ENCODE measurements at places on chromosomes 3 and 15.
A peak's percentile ranks its signal among the peaks of the same experiment; 100 is the strongest.

- DNase-seq: no peak
These were observed 127.8 kb downstream of the STAG1 start for GRCh38 chr3:136624371-136624770.

DNA sequence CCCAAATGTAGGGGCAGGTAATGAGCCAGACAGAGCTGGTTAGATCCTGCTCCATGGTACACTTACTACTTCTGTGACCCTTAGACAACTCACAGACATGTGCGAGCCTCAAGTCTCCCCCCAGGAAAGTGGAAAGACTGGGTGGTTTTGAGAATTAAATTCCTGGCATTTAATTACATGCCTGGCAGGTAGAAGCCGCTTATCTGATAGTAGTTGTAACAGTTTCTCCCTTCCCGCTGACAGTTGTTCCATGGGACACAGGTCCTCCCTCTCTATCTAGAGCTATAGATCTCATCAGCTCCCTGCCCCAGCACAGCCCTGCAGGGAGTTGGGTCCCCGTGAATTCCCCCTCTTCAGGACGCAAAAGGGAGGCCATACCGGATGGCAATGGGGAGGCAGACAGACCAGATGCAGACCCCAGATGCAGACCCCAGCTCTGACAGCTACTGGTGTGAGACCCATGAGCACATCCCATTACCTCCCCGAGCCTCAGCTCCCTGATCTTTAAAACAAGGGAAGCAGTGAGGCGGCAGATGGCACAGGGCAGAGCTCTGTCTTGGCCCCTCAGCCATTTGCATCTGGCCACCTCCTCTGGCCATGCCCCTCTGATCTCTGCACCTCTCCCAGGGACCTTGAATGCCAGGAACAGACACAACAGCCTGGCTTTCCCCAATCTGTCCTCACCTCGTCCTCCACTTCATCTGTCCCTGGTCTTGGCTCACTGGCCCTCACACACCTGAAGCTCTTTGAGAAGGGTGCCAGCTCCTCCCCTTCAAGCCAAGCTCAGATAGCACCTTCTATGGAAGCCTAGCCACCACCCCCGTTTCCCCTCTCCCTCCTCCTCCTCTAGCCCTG, 34.1 kb upstream of the NR2C2 start:
- no peak for DNase-seq

- DNase-seq: peak; percentile 97
These were observed 24.0 kb upstream of the TLE3 start for GRCh38 chr15:70121624-70122302.

GRCh38 chr3:5011555-5012256, 32.5 kb downstream of the BHLHE40 start:
- DNase-seq: no peak

- no peak for DNase-seq
These were observed 157.9 kb downstream of the CHSY1 start for GRCh38 chr15:101093958-101094357.

DNA sequence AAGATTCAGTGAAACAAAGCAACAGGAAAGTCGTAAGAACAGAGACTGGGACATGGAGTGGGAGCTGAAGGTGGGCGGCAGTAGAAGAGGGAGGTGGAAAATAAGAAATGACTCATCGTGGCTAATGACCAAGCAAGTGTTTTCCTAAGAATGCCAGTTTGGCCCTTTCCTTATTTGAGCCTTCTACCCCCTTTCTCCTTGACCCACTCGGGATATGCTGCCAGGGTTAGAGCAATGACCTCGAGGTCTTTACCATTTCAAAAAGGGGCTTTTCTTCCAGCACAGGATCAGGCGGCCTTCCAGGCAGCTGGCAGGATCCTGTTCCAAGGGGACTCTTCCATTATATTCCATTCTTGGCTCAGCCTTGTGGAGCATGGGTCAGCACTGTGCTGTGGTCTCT, 241.1 kb downstream of the RYR3 start:
- no peak for DNase-seq

GRCh38 chr15:47304656-47305055, 412.6 kb upstream of the SEMA6D start:
- DNase-seq: no peak

- DNase-seq: no peak
These were observed 7.4 kb upstream of the EIF4A2 start for GRCh38 chr3:186775999-186776398.

- no peak for DNase-seq
These were observed 26.6 kb downstream of the SEC61A1 start for GRCh38 chr3:128078875-128079274.

- DNase-seq: peak; percentile 67
These were observed 734 bp downstream of the TBL1XR1 start for GRCh38 chr3:177196456-177197040.

DNA sequence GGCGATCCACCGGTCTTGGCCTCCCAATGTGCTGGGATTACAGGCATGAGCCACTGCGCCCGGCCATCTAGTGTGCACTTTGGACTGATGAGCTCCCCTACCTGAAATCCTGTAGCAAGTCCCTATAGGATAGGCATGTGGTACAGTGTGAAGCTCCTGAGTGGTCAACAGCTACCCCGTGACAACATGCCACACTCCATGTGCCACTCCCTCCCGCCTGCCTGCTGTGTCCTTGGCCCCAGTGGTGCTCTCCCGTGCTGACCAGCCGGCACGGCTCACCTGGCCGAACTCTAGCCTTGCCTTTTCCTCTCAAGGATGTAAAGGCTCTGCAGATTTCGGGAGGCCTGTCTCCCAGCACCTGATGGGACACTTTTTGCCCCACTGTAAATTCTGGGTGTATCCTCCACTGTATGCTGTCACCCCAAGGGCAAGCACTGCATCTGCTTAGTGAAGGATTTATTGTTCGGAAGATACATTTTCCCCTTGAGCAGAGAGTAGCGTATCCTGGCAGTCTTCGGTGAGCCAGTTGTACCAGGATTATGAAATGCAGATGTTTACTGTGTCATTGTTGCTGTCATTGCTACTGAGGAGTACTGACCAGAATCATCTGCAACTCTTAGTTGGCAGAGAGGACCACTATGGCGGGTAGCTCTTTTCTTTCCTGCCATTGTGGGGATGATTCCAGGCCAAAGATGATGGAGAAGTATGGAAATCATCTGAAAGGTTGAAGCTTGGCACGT, 64.7 kb downstream of the IGF1R start:
- no peak for DNase-seq

DNA sequence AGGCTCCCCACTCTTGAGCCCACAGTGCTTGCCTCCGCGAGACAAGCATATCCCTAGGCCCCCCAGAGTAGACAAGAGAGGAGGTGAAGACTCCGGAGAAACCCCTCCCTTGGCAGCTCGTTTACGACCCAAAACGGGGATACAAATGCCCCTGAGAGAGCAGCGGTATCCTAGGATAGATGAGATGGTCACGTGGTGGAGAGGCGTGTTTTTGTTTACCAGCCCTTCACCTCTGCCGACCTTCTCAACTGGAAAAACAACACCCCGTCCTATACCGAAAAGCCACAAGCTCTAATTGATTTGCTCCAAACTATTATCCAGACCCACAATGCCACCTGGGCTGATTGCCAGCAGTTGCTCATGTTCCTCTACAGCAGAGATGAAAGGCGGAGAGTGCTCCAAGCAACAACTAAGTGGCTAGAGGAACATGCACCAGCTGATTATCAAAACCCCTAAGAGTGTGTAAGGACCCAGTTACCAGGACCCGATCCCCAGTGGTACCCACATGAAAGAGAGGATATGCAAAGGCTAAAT, 99.5 kb upstream of the OSBPL11 start:
- DNase-seq: no peak

DNA sequence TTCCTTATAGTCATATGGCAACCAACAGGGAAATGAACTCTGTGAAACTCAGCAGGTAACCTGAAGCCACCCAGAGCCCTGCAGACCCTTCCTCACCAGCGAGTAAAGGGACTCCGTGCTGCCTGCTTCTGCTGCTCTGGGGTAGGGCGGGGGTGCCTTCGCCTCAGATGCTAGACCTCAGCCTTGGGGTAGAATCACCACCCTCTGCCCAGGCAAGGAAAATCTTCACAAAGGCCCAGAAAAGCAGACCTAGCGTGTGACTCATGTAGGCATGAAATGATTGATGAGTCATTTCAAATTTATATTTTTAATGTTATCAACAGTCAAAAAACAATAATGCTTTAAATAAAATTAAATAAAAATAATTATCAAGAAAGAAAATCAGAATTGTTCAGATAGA, 6.6 kb downstream of the STIMATE start:
- DNase-seq: peak; percentile 51

GRCh38 chr3:190384309-190384756, 3.6 kb upstream of the CLDN16 start:
- DNase-seq: peak; percentile 76

GRCh38 chr3:171245796-171246765, 214.1 kb downstream of the TNIK start:
- no peak for DNase-seq
